ENCODE measurements at places on chromosomes 6 and 20.

DNA sequence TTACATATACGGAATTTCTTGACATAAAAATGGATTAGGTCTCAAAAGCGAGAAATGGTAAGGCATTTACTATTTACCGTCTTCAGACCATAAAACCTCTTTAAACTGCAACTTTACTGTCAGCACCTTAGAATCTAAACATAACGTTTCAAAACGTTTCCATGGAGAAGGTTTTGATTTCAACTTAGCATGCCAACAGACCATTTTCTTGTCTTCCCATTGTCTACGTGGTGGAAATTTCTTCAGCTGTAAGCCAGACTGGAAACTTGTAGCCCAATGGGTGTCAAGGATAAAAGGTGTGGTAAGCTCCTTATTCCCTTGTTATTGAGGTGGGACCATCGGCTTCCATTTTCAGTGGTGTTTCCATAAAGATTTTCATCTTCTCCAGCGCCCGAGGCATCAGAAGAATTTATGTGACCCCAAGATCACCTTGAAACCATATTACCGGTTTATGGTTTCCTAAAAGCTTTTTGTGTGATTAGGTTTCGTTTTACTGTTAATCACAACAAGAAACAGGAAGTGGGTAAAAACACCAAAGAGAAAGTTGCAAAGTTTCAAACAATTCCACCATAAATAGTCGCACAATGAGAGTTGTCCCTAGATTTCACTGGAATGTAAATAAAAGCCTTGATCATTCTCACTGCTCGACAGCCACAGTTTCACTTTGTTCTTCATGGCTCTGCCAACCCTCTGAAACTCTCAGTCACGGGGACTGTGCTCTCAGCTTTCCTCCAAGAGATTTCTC lies 63.0 kb upstream of the CD2AP start:
- DNase-seq: no peak

GRCh38 chr20:62795023-62795761 lies 1.1 kb upstream of the MRGBP start:
- peak; percentile 58 for DNase-seq

GRCh38 chr6:25169553-25169952 lies 109.6 kb upstream of the CARMIL1 start:
- no peak for DNase-seq

- DNase-seq: no peak
Observed at GRCh38 chr20:21656308-21657067, 49.0 kb upstream of the PAX1 start.

- DNase-seq: no peak
Observed at GRCh38 chr6:158313989-158314388, 1.7 kb downstream of the TULP4 start.

- DNase-seq: no peak
Observed at GRCh38 chr20:35039146-35039545, 53.5 kb downstream of the TRPC4AP start.

DNA sequence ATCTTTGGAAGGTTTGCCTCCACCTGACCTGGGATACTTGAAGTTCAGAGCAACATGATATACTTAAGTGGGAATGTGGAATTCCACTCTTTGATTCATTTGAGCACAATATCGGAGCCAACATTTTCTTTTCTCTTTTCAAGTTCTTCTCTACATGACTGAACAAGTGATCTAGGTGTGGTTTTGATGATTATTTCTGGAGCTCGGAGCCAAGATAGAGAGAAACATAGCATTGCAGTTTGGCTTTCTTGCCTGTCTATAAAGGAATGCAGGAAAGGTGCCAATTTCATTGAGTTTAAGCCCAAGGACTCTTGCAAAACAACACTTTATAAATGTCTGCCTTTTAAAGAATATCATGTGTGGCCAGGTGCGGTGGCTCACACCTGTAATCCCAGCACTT lies 124.2 kb upstream of the FAM83B start:
- DNase-seq: no peak

- no peak for DNase-seq
Observed at GRCh38 chr20:37317994-37318640, 27.8 kb upstream of the SRC start.

DNA sequence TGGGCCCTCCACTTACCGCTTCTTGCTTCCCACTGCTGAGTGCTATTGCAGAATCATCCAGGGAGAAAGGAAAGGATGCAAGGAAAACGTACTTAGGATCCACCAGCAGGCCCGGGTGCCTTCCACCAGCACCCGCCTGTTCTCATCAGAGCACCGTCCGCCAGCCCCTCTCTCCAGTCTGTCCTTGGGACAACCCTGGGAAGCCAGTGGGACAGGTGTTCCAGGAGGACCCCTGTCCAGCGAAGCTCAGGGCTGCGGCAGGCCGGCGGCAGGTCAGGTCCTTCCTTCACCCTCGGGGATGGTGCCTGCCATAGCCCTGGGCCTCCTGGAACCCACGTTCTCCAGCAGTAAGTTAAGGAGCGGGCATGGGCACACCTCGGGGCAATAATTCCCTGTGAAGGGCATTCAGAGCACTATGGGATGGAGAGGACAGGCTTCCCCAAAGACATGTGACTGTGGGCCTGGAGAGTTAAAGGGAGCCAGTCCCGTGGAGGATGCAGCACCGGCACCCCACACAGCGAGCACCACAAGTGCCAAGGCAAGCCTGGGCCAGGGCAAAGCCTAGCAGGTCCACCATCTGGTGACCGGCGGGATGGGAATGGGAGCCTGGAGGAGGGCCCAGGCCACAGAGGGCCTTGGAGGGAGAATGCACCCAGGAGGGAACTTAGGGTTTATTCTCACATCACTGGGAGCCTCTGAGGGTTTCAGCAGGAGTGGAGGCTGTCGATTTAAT lies 396.7 kb downstream of the TAF4 start:
- DNase-seq: no peak

GRCh38 chr6:60952500-60952899 lies 1333.5 kb downstream of the KHDRBS2 start:
- DNase-seq: no peak

GRCh38 chr6:53469163-53469562 lies 75.7 kb downstream of the GCLC start:
- DNase-seq: no peak

GRCh38 chr6:50952092-50952907 lies 133.6 kb downstream of the TFAP2B start:
- DNase-seq: no peak

GRCh38 chr20:9999645-10000044 lies 35.1 kb upstream of the ANKEF1 start:
- no peak for DNase-seq

- DNase-seq: no peak
Observed at GRCh38 chr6:137647762-137648447, 153.7 kb upstream of the OLIG3 start.

DNA sequence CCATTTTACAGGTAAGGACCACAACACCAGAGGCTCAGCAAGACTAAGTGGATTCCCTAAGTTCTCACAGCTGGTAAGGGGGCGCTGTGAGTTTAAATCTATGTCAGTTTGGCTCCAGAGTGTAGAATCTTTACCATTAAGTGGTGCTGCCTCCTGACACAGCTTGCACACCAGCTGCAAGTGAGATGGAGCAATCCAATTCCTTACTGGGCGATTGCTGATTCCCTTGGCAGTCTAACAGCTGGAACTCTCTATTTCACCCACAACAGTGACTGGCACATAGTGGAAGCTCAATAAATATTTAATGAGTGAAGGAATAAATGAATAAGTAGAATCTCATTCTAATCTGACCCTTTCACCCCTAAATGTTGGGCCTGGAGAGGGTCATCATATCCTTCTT lies 176.7 kb downstream of the CLIC5 start:
- no peak for DNase-seq

GRCh38 chr20:7696311-7696710 lies 243.9 kb downstream of the HAO1 start:
- no peak for DNase-seq

- no peak for DNase-seq
Observed at GRCh38 chr20:33481431-33481941, 8.4 kb upstream of the CBFA2T2 start.

GRCh38 chr20:33506576-33506975 lies 16.7 kb downstream of the CBFA2T2 start:
- no peak for DNase-seq

DNA sequence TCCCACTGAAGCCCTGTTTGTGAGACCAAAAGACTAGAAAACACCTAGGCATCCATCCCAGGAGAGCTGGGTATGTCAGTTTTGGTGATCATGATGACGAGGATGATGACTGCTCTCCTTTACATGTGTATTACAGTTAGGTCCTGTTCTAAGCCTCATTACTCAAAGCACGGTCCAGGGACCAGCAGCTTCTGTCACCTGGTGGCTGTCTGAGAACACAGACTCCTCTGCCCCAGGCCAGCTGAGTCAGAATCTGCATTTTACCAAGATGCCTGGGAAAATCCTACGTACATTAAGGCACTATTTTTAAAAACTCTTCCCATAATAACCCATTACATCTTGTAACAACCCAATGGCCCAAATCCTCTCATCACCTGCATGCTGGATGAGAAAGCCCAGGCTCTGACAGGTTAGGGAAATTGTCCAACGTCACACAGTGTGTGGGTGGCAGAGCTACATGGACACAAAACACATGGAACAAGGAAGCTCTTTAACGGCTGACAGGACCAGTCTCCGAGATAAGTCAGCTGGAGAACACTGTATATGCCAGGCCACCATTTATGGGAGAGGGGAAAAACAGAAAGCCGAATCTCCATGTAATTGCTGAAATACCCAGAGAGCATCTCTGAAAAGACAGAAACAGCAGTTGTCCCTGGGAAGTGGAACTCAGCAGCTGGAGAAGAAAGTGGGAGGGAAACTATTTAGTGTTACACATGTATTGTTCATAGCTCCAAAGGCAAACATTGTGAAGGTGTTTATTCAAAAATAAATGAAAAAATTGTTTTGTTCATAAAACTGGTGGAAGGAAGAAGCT lies 65.4 kb downstream of the BMP7 start:
- no peak for DNase-seq

DNA sequence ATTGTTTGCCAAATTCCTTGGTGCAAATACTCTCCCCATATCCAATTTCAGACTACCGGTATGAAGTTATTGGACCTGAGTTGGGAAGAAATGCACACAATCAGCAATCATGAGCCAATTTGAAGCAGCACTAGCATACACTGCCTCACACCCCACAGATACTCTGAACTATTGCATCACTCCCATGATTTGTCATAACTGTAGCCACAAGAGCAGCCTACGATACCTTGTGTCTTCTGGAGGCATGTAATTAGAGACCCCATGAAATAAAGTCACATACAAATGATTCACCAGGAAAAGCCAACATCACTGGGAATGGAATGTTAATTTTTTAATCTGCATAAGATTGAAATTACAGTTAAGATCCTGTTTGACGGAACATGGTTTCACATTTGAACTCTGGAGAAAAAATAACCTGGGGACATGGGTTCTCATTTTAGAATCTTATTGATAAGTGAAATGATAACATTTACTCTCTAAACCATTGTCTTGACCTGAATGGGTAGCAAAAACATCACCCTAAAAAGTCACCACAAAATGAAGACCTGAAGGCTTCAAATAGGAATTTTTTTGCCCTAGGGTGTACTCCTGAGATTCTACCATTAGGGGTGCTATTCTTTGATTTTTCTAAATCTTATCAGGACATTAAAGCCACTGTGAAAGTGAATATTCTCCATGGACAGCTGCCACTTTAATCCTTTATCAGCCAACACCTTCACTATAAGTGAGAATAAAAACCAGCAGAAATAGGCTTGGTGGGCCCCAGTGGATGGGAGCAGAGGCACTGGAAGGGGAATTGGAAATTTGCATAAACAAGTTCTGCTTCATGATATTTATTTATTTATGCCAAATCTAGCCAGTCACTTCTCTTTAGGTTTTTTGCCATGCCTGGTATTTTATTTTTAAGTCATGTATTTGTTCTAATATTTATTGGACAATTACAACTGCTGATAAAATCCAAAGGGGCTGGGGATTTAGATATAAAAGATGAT lies 34.5 kb upstream of the HBS1L start:
- DNase-seq: no peak

DNA sequence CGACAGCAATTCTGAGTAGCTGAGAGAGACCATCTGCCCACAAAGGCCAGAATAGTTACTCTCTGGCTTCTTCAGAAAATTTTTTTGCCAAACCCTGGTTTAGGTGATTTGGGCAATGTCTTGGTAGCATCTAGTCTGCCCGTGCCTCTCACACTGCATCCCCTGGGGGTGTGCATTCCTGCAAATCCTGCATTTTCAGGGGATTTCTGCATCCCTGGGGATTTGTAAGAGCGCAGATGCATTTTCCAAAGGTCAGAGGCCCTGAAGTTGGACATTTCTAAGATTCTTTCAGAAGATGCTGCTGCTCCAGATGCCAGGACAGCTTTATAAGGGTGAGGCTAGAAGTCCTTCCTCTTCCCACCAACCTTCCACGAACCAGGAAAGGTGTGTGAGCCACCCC lies 4.0 kb downstream of the CST9 start:
- DNase-seq: no peak

- no peak for DNase-seq
Observed at GRCh38 chr20:43766385-43766784, 39.6 kb upstream of the GTSF1L start.

GRCh38 chr6:97450087-97450486 lies 167.1 kb upstream of the MMS22L start:
- DNase-seq: no peak

- DNase-seq: peak; percentile 58
Observed at GRCh38 chr6:161079566-161080262, 88.1 kb downstream of the MAP3K4 start.

- DNase-seq: peak; percentile 92
Observed at GRCh38 chr20:2523919-2524708, 12.3 kb upstream of the TMC2 start.

- DNase-seq: no peak
Observed at GRCh38 chr6:150028799-150029198, 3.5 kb upstream of the RAET1L start.

DNA sequence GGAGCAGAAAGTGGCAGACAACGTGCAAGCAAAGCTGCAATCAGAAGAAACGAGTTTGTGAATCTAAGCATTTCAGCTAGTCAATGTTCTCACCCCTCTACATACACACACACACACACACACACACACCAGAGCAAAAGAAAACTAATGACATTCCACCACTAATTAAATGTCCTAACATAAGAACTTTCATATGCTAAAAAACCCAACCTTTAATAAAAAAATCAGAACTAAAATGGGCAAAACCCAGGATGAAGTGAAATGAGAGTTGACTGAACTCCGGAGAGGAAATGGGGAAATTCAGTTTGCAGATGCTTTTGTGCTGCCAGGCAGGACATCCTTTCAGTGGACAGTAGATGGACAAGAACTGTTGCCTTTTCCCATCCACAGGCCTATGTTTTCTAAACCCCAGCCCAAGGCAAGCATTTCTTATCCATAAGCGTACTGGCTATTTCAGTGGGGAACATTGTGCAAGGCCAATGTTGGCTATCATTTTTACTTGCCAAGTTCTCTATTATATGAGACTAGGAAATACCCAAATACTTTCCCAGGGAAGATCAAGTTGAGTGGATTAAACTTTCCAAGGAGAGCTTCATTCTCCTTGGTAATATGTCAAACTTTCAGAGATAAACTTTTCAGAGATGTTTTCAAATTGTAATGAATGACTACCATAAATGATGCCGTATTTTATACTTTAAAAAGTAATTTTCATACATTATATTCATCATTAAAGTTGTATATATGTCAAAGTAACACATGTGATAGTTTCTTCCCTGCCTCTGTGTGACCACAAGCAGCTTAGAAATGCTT lies 27.3 kb downstream of the RIN2 start:
- DNase-seq: no peak

- no peak for DNase-seq
Observed at GRCh38 chr20:37377346-37378081, 31.6 kb downstream of the SRC start.
